ENCODE measurements at places on chromosomes 1 and 21.

- DNase-seq, result no peak
These were observed 356.4 kb downstream of the PTPRU start for GRCh38 chr1:29592731-29593130.

- DNase-seq, result no peak
These were observed 69.6 kb upstream of the GJB5 start for GRCh38 chr1:34685225-34685624.

- DNase-seq, result no peak
These were observed 1.4 kb upstream of the ATP1B1 start for GRCh38 chr1:169105087-169105433.

DNA sequence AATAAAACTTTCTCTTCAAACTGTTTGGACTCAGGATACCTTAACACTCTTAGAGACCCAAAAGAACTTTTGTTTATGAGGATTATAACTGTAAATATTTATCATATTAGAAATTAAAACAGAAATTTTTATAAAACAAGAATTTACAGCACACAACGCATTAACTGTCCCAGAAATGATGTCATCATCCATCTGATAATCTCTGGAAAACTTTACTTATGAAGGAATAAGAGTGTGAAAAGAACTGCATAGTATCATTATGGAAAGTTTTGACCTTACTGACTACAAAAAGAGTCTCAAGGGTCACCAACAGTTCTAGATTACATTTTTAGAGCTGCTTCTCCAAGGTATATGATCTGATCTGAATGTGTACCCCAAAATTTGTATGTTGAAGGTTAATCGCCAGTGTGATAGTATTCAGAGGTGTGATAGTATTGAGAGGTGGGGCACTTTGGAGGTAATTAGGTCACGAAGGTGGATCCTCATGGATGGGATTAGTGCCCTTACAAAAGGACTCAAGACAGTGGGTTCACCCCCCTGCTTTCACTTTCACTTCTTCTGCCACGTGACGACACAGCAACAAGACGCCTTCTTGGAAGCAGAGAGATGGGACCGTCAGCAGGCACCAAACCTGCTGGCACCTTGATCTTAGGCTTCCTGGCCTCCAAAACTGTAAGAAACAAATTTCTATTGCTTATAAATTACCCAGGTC lies 95.7 kb upstream of the NR5A2 start:
- DNase-seq, result no peak

GRCh38 chr21:14454016-14455009 lies 71.4 kb upstream of the HSPA13 start:
- DNase-seq, result no peak

GRCh38 chr1:22132517-22133235 lies 10.2 kb downstream of the WNT4 start:
- no peak for DNase-seq

GRCh38 chr1:164685266-164686035 lies 126.5 kb downstream of the PBX1 start:
- DNase-seq, result no peak

GRCh38 chr1:62870148-62870547 lies 86.2 kb downstream of the ATG4C start:
- no peak for DNase-seq

GRCh38 chr1:224433701-224434672 lies 610 bp downstream of the WDR26 start:
- DNase-seq, result peak; percentile 47

DNA sequence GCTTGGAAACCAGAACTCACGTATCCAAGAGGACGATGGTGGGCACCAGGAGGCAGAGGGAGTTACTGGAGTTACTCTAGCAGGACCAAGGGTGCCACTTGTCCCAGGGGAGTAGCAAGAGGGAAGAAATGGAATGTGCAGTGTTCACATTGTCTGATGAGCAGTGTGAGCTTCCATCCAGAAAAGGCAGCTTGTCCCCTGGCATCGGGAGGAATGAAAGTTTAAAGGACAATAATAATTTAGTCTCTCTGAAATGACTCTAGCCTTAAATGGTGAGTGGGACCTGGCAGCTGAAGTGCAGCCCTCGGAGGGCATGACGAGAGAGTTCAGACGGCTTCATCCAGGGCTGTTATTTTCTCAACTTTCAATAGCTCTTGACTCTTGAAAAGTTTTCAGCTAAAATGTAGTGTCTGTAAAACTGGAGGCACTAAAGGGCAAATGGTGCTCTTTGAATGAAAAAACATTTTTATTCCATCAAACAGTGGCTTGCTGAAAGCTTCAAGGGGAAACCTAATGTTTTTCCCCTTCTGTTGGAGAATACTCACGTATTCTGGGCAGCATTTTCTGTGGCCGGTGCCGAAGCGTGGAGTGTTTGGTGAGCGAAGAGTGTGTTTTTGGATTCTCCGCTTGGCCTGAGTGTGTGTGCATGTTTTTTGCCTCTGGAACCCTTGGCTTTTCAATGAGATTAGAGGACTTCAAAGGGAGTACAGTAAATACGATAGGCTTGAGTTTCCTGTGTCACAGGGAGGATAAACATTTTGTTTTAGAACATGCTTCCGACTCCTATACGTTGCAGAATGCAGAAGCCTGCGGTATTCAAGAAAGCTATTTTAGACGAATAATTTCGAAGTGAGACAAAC lies 157.3 kb downstream of the GALNT2 start:
- DNase-seq, result no peak

DNA sequence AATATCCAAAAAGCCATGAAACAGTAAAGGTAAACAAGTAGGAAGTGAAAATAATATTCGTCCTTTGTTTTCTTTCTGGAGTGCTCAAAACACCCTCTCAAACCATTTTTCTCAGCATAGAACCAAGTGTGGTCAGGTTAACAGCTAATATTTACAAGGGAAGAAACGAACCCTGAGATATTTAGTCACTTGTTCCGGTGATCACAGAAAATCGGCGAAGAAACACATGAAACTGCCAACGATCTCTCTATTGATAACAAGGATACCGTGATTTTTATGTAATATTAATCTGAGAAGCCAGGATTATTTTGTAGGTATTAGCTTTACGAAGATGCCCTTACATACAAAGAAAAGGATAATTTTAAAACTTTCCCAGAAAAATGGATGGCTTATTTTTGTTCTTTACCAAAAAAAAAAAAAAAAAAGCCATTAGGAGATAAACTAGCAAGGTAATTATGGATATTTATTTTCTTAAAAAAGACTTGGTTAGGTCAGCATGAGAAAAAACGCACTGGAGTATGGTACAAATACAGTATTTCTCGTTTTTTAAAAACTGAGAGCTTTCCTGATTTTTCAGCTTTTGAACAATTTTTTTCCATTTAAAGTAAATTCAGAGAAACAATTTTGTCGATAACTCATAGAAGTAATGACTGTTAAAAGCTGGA lies 107.3 kb upstream of the HNRNPU start:
- DNase-seq, result no peak

GRCh38 chr1:91645031-91645430 lies 144.4 kb downstream of the CDC7 start:
- no peak for DNase-seq

DNA sequence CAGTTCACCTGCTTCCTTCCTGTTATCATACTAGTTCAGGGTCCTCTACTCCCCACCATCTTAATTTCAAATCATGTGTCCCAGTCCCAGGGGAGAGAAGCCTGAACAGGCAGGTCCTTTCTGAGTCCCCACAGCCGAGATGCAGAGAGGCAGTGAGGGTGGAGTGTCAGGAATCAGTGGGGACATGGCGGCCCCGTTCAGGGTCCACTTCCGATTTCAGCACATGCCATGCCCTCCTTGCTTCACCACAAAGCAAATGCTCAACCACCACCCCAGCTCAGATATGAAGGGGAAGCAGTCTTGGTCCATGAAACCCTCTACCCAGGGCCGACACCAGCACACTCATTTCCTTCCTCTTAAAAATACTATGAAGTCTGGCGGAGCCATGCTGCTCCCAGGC lies 5.2 kb upstream of the SEMA4A start:
- DNase-seq, result no peak

All from effector CD4-positive, alpha-beta T cell (primary cell).